ENCODE measurements at places on chromosomes 3 and 15.

DNA sequence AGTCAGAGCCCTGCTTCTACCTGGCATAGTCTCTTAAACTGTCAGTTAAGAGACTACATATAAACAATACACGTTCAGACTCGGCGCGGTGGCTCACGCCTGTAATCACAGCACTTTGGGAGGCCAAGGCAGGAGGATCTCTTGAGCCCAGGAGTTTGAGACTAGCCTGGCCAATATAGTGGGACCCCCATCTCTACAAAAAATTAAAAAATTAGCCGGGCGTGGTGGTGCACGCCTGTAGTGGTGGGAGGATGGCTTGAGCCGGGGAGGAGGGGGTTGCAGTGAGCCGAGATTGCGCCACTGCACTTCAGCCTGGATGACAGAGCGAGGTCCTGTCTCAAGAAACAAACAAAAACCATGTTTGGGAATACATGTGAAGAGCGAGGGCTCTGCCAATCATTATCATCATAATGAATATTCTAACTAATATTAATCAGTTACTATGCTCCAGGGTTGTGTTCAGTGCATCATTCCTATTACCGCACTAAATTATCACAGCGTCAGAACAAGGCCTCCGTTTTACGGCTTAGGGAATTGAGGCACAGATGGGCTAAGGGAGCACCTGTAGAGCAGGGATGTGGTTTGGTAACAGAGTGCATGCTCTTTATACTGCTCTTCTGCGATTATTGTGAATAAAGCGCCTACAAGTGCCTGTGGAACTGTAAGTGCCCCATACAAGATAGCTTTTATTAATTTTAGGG is 844 bp upstream of the UQCC5 start:
- DNase-seq: no peak

GRCh38 chr15:55327387-55327786 is 8.4 kb downstream of the PIGB start:
- no peak for DNase-seq

- no peak for DNase-seq
Measured at GRCh38 chr3:18062657-18063025, 320.2 kb upstream of the TBC1D5 start.

DNA sequence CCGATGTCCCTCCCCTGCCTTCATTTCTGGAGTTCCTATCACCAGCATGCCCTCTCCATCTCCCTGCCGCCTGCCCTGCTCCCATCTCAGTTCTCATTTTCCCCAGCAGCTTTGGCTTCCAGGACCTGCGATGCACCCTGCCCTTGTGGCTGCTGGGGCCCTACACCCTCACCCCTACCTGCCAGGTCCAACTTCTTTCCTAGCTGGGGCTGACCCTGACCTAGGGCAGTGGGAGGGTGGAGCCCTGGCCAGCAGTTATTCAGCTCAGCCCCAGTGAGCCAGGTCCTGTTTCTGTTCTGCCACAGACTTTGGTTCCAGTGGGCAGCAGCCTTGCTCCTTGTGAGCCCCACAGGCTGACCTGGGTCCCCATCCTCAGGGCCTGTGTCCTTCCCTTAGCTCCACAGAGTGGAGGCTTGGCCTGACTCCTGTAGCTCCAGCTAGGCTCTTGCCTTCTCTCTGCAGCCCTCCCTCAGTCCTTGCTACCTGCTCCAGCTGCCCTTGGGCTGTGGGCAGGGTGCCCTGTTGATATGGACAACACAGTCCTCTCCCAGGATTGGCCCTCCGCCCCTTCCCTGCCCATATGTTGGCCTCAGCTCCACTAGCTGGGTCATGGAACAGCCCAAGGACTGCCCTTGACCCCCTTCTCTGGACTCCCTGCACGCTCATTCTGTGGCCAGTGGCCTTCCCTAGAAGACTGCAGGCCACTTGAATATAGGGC is 34.7 kb upstream of the PDE8A start:
- DNase-seq: no peak

DNA sequence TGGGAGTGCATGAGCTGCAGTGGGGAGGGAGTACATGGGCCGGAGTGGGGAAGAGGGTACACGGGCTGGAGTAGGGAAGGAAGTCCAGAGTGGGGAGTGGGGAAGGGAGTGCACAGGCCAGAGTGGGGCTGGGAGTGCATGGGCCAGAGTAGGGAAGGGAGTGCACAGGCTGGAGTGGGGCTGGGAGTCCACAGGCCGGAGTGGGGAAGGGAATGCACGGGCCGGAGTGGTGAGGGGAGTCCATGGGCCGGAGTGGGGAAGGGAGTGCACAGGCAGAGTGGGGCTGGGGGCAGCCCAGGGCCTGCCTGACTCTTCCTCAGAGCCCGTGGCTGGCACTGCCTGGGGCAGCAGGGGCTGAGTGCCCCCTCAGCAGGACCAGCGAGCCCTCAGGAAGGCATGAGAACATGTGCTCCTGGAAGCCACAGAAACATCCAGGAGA is 40.7 kb downstream of the KLF15 start:
- no peak for DNase-seq

GRCh38 chr3:1787094-1787493 is 311.6 kb upstream of the CNTN4 start:
- DNase-seq: no peak

GRCh38 chr15:40456299-40456712 is 14.5 kb upstream of the CHST14 start:
- no peak for DNase-seq

DNA sequence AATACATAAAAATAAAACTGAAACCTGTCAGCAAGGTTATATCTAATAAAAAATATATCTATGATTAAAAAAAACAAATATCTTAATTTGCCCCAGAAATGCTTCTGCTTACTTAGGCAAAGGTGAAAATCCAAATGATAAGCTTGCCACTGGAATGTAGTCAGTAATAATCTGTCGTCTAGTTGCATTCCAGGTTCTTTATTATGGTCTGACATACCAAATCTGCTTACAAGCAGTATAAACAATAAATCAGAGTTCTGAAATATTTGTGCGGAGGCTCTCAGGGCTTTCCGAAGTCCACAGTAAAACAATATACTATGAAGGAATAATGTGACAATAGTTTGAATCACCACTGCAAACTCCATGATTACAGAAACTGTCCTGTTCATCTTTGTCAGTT is 1133.5 kb downstream of the ROBO1 start:
- no peak for DNase-seq

DNA sequence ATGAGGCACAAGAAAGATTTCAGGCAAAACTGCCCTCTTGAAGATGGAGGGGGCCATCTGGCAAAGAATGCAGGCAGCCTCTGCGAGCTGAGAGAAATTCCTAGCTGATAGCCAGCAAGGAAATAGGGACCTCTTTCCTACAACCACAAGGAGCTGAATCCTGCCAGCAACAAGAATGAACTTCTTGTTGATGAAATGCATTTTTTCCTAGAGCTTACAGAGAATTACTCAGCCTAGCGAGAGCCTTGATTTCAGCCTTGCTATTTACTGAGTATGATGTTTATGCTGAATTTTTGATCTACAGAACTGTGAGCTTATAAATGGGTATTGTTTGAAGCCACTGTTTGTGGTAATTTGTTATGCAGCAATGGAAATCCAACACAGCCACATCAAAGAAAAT is 148.5 kb upstream of the NAALADL2 start:
- no peak for DNase-seq

- no peak for DNase-seq
Measured at GRCh38 chr15:41675337-41675736, 15.1 kb downstream of the MGA start.
